ENCODE measurements at places on chromosomes 13 and 19.
A peak's percentile ranks its signal among the peaks of the same experiment; 100 is the strongest.

DNA sequence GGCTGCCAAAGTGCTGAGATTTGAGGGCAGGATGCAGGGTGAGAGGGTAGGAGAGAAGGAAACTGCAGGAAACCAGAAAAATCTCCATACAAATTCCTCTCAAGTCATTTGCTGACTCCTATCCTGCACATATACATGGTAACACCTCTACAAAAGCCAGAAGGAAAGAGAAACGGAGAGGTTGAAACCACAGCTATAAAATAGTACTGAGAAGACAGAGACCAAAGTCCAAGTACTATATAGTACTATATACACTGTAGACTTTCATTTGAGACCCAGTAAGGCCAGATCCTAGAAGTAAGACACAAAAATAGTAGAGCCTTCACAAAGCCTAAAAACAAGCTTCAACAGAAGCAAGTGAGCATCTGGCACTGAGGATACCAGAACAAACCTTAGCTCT, 103.1 kb downstream of the UGGT2 start:
- no peak for DNase-seq

- no peak for DNase-seq
These were observed 108.3 kb downstream of the DOCK9 start for GRCh38 chr13:98869408-98870090.

DNA sequence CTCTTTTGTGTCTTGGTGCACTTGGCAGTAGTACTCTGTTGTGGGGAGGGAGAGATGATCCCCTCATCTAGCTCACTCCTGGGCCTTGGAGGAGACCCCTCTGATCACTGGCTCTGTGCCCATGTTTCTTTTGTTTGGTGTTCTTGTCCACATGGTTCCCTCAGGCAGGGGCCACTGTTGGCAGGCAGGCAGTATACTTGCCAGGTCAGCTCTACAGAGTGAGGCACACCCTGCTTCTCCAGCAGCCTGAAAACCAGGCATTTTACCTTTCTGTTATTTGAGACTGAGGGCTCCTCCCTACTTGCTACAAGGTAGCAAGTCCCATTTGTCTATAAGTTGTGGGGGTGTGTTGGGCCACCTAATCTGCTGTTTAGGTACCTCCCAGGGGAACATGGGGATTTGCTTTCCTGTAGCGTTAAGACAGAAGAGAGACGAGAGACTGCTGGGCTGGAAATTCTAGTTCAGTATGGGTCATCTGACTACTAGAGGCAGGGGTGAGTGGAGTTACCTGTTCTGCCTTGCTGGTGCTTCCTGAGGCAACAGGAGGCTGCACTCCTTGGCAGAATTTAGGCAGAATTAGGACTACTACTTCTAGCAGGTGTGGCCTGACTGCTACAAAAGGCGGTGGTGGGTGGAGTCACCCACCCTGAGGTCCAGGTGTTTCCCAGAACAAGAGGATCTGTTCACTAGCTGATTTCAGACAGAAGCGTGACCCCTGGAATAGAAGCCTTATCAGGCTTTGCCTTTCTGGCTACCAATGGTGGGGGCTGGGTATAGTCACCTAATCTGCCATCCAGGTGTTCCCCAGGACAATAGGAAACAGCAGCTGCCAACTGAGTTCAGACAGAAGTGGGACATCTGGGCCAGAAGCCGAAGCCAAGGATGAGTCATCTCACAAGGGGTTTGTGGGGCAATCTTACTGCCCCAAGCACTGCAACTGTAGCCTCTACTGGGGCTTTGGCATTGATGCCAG, 843.0 kb upstream of the ATXN8OS start:
- no peak for DNase-seq

DNA sequence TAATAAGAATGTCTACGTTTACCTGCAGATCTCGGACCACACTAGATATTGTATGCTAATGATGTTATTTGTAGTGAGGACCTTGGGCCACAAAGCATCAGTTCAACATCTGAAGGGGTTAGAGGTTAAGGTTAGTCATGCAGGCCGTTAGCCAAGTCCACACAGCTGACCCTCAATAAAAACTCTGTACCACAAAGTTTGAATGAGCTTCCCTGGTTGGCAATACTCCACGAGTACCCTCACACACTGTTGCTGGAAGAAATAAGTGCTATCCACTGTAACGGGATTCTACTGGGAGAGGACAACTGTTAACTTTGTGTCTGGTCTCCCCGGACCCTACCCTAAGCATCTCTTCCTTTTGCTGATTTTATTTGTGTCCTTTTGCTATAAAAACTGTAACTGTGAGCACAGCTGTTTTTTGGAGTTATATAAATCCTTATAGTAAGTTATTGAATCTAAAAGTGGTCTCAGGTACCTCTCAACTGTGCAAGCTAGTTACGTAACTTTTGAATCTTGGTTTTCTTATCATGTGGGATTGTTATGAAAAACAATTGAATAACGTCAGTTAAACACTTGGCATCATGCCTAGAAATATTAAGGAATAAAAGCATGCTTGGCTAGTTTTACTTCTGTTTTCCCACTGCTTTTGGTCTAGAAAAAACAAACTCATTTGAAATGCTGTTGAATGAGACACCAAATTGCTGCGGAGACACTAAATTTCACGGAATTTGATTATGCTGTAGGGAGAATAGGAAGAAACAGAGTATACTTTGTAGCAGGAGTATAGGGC, 181.5 kb downstream of the DNAJC3 start:
- no peak for DNase-seq

GRCh38 chr13:33257841-33258807, 27.4 kb downstream of the STARD13 start:
- no peak for DNase-seq

- DNase-seq, result peak; percentile 47
These were observed 699 bp downstream of the TMEM259 start for GRCh38 chr19:1019980-1020867.

GRCh38 chr13:72805676-72806346, 23.9 kb downstream of the PIBF1 start:
- no peak for DNase-seq

DNA sequence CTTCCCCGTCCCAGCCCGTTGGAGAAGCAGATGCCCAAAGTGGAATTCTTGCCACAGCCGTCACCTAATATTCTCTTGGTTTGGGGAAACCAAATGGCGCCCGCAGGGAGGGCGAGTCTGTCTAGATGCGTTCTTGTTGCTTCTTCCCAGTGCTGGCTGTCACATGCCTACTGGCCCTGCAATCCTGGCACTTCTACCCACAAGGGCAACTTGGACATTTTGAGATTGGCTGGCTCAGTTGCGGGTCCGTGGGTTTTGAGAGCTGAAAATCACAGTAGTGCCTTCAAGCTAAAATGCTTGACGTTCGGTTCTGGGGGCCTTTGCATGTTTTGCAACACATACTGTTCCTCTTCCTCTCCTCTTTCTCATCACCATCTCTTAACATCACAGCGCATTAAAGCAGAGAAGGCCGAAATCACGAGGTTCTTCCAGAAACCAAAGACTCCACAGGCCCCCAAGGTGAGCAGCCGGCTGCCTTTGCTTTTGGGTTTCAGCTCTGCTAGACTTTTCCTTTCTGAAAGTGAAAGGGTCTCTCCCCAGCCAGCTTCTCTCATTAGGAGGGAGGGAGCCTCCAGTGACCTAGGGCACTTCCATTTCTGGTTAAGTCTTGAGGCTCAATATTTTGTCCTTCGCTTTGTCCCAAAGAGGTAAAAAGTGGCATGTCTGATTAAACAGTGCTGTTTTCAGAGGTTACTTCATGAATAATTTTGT, 21.1 kb downstream of the CHAF1A start:
- no peak for DNase-seq

DNA sequence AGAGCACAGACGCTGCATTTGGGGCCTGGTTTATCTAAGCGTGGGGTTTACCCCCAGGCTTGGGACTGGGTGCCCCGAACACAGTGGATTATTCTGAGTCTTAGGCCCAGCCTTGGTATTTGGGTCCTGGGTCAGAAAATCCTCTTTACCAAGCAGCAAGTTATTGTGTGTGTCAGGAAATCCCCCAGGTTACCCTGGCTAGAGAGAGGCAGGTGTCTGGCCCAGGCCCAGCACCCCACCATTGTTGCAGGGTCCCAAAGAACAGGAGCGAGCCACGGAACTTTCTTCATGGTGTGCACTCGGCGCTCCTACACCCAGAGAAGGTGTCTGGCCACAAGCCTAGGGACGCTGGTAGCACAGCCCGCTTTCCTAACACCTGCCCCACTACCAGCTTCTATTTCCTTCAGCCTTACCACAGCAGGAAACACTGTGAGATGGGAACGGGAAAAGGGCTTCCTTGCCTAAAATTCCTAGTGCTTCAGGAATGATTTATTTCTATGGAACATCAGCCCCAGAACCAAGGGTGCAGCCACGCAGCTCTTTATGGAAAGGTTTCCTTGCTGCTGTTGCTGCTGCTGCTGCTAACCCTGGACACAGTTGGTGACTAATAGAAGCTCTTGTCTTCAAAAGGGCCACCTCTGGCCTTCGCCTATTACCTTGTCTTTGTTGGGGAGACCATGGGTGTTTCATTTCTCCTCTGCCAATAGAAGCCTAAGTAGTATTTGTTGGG, 7.4 kb upstream of the CDX2 start:
- DNase-seq, result no peak

DNA sequence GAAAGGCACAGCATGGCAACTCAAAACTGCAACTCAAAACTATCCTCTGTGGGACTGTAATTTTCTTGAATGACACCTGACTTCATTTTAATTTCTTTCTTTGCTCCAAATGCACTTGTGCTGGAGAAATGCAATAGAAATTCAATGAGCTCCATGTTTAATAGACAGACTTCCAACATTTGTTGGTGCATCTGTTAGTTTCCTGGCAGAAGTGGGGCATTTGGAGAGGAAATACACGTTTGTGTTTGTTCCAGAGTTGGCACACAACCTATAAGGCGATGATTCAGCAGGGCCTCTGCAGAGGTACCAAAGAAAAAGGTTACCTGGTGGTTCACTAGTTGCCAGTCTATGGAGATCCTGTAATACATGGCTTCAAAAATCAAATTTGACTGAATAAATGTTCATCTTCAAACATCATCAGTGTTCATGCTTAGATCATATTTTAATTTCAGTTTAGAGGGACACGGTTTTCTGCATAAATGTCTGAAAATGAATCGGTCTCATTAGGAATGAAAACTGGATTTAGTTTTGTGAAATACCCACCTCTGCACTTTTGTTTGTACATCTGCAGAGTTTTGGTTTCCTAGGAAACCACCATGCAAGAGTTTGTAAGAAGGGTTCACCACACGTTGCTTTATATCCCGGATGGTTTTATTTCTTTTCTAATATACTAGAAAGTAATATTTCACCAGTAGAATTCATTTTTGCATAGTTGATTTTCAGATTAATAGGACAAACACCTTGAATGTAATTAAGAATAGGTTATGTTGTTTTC, 21.8 kb upstream of the OBI1 start:
- DNase-seq, result no peak

- no peak for DNase-seq
These were observed 939.0 kb upstream of the SLITRK1 start for GRCh38 chr13:84821261-84821660.

DNA sequence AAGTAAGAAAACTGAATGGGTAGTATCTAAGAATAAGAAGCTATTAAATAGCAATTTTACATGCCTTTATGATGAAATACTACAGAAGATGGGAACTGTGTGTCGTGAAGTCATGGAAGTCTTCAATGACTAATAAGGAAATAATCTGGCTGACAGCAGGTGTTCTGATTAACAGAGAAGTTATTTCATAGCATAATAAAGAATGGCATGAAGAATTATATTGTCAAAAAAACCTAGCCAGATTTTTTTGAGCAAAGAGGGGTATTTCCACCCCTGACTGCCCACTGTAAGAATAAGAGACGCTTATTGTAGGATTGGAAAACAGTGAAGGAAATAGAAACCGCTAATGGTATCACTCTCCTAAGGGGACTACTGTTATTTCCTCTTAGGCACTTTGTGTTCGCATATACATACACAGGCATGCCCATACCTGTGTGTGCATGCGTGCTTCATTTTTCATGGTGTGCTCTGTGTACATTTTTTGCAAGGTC, 318.8 kb downstream of the SHISA2 start:
- DNase-seq, result no peak

GRCh38 chr19:17866312-17866963, 5.3 kb upstream of the SLC5A5 start:
- DNase-seq, result no peak

- DNase-seq, result no peak
These were observed 17.1 kb upstream of the S1PR4 start for GRCh38 chr19:3161453-3161852.

DNA sequence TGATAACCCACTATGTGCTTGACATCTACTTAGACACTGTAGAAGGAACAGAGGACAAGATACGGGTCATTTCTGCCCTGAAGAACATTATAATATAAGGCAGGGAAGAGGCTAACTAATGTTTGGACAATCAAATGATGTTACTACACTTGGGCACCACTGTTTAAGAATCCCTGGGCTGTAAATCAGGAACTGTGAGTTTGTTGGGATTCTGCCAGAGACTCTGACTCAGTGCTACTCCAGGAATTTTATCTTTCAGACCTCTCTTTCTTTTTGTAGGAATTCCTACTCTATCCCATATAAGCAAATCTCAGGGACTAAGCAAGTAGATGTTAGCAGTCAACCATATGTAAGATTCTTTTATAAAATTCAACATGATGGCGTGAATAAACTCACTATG, 3.1 kb upstream of the ZNF471 start:
- no peak for DNase-seq

GRCh38 chr13:97373787-97374186, 60.2 kb upstream of the RAP2A start:
- no peak for DNase-seq

DNA sequence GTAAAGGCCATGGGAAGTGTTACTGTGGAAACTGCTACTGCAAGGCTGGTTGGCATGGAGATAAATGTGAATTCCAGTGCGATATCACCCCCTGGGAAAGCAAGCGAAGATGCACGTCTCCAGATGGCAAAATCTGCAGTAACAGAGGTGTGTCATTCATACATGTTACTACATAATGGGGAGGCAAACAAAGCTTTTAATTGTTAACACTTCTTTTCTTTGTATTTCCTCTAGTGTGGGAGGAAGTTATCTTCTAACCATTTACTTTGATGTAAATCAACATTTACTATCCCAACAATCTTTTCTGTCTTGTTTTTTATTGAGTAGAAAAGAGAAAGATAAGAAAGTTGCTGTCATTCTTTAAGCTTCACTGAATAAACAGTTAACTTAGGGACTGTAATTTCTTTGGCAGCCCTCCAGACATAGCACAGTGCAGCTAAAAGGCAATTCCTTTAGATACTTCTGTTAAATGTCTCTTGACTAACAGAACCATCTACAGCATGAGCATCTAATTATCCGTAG, 126.9 kb downstream of the ITGBL1 start:
- DNase-seq, result no peak

- DNase-seq, result no peak
These were observed 159.0 kb upstream of the FNDC3A start for GRCh38 chr13:48816700-48817099.
